Effector memory CD4-positive, alpha-beta T cell (primary cell): ENCODE measurements at places on chromosomes 12 and 14.

DNA sequence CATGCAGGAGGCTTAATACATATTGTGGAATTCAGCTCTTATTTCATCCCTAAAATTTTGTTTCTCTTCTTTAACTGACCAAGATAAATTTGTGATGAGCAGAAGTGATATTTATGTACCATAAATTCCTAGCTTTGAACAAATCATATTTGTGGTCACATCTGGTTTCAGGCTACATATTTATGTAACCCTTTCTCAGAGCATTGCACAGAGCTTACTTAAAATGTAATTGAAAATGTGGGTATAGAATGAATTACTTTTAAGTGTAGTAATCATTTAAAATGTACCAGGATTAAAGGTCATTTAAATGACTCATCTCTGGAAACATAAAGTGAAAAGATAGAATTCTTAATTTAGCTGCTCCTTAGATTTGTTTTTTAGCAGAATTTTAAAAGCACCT, 129.9 kb upstream of the FRMD6 start:
- DNase-seq = no peak

DNA sequence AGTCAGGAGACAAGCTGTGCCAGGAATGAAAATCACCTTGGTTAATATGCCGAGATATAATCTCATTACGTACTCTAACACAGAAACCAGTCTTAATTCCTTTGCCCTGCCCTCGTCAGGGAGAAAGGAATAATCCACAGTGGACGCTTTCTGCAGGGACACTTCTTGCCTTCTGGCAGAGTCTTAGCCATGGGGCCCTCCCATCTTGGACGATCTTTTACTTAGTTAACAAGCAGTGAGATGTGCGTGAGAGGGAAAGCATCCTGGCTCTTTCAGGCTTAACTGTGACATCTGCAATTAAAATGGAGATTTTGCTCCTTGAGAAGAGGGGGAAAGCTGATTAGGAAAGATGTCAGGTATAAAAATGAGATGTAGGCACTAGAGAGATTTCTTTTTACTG, 246.4 kb downstream of the TMEM132C start:
- no peak for DNase-seq

DNA sequence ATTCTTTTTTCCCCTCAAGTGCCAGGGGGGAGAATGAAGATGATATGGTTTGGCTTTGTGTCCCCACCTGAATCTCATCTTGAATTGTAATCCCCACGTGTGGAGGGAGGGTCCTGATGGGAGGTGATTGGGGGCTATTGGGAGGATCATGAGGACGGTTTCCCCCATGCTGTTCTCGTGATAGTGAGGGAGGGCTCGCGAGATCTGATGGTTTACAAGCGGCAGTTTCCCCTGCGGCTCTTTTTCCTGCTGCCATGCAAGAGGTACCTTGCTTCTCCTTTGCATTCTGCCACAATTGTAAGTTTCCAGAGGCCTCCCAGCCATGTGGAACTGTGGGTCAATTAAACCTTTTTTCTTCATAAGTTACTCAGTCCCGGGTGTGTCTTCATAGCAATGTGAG, 173.7 kb downstream of the CAND1 start:
- DNase-seq = no peak

DNA sequence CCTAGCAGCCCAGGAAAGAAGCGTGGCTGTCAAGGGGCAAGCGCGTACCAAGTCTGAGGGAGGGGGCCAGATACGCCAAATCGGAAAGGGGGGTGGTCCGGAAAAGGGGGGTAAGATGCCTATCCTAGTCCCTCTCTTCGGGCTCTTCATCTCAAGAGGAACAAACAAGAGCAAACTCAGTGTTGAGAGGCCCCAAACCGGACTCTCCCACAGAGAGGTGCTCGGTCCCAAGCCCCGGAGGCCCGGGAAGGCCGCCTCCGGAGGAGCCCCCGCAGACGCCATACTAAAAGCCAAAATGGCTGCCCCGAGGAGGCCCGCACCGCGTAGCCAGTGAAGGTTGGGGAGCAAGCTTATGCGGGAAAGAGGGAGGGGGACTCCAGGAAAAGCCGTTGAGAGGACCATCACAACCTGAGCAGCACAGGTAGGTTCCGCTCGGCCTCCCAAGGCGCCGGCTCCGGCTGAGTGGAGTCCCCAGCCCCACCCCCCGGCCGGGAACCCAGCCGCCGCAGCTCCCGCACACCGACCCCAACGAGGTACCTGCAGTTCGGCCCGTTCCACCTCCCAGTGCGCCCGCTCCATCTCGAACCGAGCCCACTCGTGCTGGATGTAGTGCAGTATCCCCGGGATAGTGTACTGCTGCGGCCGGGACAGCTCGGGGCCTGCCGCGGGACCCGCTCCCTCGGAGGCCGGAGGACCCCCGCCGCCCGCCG, at the start of gene AP4S1:
Gene AP4S1 (plus strand): TSS at position 283 of the 710 bp plus-strand sequence. CDS start 40,548 bp downstream, outside the sequence.
- DNase-seq = peak; percentile 23

DNA sequence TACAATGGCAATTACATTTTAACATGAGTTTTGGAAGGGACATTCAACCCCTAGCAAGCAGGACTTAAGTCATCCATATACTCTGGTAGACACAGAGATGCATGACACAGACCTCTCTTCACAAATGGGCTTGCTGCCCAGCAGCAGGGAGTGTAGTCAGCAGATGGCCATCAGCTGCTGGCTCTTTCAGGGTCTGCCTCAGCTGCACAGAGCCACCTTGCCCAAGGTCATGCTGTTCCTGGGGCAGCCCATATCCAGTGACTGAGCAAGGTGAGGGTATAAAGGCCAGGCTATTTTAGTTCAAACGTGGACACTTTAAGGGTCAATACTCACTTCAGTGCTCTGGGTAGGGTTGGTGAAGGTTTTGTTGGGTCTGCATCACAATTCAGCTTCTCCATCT, 58.3 kb upstream of the JDP2 start:
- no peak for DNase-seq

DNA sequence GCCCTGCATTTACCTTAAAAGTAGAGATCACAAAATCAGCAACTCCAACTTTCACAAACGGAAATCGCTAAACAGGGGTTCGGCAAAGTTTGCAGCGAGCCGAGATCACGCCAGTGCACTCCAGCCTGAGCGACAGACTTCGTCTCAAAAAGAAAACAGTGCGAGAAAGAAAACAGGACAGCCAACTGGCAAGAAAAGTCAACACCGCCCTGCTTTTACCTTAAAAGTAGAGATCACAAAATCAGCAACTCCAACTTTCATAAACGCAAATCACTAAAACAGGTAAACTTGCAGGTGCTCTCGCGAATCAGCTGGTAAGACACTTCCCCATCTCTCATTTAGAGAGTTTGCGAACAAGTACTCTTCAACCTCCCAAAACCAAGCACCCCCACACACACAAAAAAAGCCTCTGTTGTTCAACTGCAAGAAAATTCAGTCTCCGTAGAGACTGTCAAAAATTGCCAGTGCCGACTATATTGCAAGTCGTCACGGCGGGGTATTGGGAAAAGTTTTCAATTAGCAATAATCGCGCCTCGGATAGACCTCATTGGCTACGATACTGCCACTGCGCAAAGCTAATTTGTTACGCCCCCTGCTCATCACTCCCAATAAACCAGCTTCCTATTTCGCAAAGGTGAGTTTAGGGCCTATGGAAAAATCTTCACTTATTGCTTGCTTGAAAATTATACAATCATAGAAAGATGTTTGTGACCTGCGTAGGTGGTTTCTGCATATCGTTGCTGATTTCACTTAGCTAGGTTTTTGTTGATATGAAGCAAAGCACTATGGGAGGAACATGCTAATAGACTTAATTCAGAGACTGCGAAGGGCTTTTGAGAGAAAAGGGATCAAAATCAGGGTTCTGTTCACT, at the start of gene RNU4-1:
Gene RNU4-1 (minus strand): TSS at position 577 of the 871 bp plus-strand sequence.
- DNase-seq = peak; percentile 70
